Sigmoid colon (tissue), 7 donors: ENCODE measurements at places on chromosomes 13 and 19. TPM values are rescaled to one million over a fixed set of nuclear protein-coding genes. Genes with fewer than 3 reads are reported as not detected.
A peak's percentile ranks its signal among the peaks of the same experiment; 100 is the strongest.

- DNase-seq: no peak
Observed at GRCh38 chr19:28966737-28967399, 246.1 kb downstream of the UQCRFS1 start.

GRCh38 chr13:77733674-77734073 is 36.2 kb downstream of the SLAIN1 start:
- DNase-seq: no peak

DNA sequence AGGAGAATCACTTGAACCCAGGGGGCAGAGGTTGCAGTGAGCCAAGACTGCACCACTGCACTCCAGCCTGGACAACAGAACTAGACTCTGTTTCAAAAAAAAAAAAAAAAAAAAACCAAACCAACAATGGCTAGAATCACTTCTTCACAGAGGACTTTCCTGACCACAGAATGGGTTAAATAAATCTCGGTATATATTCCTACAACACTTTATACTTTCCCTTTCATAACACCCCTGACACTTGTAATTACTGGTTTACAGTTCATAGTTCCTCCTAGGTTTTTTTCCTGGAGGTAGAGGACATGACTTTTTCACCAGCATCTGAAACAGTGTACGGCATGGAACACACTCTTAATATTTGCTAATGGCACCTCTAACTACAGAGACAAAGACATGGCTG is 31.4 kb downstream of the ZDHHC20 start:
- no peak for DNase-seq

- no peak for DNase-seq
Observed at GRCh38 chr13:112431734-112432133, 55.6 kb downstream of the SPACA7 start.

- DNase-seq: no peak
Observed at GRCh38 chr19:21202865-21203494, 61.1 kb downstream of the ZNF431 start.

DNA sequence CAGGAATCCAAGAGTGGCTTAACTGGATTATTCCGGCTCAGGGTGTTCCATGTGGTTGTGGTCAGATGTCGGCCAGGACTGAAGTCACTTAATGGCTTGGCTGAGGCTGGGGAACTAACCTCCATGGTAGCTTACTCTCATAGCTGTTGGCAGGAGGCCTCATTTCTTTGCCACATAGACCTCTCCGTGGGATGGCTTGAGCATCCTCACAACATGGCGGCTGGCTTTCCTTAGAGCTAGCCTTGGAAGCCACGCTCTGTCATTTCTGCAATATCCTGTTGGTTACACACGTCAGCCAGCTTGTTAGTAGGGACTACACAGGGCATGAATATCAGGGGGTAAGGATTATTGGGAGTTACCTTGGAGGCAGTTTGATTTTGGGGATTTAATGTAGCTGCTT is 5.1 kb downstream of the CRX start:
- no peak for DNase-seq

DNA sequence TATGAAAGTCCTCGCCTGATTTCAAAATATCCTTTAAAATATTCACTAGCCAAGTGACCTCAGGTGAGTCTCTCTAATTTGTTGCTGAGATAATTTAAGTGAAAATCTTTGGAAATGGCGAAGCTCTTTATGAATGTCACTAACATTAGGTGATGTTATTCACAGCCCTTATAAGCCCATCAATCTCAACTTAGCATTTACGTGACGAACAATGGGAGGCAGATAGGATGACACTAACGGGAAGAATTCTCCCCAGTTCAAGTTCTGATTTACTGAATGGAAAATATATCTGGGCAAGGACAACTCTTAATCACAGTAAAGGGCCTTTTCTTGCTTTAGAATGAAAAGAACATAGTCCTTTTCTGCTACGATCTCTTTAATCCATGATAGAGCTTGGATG is 378.7 kb downstream of the LIG4 start:
- no peak for DNase-seq

DNA sequence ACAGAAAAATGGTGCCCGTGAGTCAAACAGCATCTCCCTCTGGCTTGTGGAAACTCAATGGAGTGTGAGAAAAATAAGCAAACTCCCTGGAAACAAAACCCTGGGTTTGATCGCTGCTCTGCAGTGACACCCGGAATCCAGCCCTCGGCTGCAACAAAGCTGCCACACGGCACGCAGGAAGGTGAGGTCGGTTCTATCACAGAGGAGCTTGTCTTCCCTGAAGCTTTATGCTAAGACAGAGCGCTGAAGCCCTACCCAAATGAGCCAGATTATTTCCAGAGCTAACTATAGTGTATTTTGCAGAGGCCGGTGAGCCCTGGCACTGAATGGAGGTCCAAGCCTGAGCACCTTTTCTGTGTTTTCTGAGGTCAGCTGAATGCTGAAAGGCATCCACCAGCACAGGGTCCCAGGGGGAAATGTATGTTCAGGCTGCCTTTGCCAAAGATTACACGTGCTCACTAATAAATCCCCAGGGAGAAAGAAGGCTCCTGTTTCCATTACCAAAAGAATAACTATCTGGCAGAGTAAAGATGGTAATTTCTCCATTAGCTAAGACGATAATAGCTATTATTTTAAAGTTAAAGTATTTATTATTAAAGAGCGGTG is 77.8 kb downstream of the TSHZ3 start:
- peak; percentile 7 for DNase-seq

GRCh38 chr19:23999821-24000610 is 85.3 kb downstream of the ZNF726 start:
- no peak for DNase-seq

SLITRK6 gene
- total RNA-seq: 0.71 TPM

LILRA1 gene
- total RNA-seq: 0.66 TPM

SPART gene
- total RNA-seq: 84.2 TPM
